WERI-Rb-1 (cell line): ENCODE measurements at places on chromosomes 11 and 22.

DNA sequence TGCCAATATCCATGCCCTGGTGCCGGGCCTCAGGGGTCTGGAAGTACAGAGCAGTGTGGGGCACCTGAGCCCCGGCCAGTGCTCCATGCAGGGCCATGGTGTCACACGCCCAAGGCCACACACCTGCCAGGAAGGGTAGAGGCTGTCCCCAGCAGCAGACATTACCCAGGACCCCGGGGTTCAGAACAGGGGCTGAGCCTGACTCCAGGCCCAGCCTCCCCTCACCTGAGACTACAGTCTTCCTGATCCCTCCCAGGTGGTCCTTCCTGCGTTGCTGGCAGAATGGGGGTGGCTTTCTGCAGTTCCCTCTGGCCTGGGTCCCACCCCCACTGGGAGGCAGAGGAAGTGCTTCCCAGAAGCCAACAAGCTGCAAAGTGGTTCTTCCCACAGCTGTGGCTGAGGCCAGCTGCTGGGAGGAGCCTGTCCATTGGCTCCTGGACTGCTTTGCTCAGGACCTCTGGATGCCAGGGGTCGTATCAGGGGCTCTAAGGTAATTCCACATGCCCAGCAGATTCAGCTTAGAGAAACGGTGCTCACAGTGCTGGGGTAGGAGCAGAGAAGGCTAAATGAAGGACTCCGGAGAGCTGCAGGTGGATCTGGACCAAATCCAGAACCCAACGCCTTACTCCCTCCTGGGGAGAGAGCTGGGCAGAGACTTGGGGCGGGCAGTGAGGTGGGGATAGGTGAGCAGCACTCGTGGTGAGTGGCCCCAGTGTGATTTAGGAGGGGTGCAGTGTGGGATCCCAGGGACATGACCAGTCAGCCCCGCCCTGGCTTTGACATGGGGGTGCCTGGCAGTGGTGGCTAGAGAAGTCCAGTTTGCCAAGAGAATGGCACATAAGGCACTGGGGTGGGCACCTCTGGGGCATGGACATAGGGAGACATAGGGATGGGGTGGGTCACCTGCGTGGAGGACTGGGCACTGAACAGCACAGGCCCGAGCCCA is 12.6 kb downstream of the TCIRG1 start:
- no peak for DNase-seq

GRCh38 chr11:61362542-61362875 is 335 bp downstream of the TMEM138 start:
- peak; percentile 25 for DNase-seq

GRCh38 chr22:26463101-26463661 is 20.4 kb downstream of the HPS4 start:
- DNase-seq, result no peak

DNA sequence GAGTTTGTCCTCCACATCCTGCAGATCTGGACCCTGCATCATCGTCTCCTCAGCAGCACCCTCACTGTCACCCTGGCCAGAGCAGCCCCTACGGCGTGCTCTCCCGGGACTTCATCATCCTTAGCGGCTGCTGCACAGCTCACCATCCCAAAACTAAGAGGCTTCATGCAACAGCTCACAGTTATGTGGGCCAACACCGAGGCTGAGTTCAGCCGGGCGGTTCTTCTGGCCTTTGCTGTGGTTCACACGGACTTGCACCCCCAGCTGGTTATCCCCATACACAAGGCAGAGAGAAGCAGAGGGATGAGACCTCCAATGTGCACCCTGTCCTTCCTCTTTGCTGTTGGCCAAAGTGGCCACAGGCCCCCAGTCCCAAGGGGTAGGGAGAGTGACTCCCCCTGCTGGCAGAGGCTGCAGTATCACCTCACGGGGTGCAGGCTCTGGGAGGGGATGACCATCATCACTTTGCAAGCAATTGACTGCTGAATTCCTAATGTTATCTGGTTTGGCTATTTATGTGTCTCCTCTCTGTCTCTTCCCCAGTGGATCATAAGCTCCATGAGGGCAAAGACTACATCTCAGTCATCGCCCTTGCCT is 276.8 kb downstream of the BRD1 start:
- DNase-seq, result no peak

GRCh38 chr11:61198948-61199523 is 4.3 kb upstream of the PGA3 start:
- DNase-seq, result no peak

- DNase-seq, result no peak
Observed at GRCh38 chr11:121515335-121515671, 62.5 kb upstream of the SORL1-AS1 start.

DNA sequence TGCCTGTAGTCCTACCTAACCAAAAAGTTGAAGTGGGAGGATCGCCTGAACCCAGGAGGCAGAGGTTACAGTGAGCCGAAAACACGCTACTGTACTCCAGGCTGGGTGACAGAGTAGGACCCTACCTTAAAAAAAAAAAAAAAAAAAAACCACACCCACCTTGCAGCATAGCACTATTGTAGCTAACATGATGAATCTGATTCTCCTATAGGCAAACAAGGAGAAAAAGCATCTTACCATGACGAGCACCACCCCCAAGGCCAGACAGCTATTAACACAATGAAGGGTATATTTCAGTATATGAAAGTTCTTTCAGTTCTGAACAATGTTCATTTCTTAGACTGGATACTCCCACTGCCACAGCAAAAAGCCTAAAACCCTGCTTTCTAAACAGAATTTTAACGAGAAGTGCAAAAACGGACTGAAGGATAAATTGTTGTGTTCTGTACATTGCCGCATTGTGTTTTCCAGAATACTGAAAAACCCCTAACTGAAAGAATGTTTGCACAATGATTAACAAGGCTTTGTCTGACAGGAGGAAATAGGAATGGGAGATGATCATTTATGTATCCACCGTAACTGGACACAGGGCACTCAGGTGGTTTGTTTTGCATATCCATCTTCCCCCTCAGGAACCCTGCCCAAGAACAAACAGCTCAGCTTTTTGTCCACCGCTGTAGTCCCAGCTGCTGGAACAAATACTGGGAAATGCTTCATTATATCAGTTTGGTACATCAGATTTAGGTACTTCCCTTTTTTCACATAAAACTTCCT is 8.9 kb downstream of the PISD start:
- no peak for DNase-seq

DNA sequence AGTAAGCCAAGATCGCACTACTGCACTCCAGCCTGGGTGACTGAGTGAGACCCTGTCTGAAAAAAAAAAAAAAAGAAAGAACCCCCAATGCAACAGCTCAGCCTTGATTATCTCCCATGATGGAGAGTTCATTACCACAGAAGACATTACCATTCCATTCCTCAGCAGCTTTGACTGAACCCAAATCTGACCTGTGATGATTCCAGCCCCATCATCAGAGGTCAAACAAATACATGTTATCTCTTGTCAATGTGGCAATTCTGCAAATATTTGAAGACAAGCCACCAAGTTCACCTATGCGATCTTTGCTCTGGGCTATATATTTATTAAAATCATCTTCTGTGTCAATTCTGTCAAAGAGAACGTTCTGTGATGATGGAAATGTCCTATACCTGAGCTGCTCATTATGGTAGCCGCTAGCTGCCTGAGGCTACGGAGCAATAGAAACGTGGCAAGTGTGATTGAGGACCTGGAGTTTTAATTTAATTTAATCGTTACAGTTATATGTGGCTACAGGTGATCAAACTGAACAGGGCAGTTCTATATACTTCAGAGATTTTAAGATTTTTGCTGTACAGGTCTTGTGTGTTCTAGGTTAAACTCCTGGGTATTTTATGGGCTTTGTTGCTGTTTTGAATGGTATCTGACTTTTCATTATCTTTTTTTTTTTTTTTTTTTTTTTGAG is 7.9 kb downstream of the SEC14L4 start:
- DNase-seq, result no peak

GRCh38 chr11:119847853-119848252 is 118.9 kb upstream of the NECTIN1 start:
- DNase-seq, result no peak

GRCh38 chr11:65290448-65291165 is 24.1 kb upstream of the CDC42EP2 start:
- no peak for DNase-seq

GRCh38 chr22:23223569-23224317 is 43.4 kb downstream of the BCR start:
- DNase-seq, result no peak

GRCh38 chr11:134157451-134157850 is 66.3 kb downstream of the NCAPD3 start:
- no peak for DNase-seq

DNA sequence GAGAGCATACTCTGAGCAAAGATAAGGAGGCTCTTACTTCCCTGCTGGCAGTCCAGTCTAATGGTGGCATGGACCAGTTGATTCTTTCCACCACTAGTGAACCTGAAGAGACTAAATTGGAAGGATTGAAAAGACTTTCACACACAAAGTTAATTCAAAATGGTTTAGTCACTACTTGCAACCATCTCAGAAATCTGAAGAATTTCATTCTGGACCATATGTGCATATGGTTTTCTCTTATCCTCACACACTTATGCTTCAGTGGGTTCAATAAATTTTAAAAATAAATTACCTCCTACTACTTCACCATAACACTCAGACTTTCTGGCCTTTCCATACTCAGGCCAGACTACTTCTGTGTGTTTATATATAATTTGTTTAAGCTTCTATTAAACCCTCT is 44.7 kb downstream of the CADM1 start:
- DNase-seq, result no peak

DNA sequence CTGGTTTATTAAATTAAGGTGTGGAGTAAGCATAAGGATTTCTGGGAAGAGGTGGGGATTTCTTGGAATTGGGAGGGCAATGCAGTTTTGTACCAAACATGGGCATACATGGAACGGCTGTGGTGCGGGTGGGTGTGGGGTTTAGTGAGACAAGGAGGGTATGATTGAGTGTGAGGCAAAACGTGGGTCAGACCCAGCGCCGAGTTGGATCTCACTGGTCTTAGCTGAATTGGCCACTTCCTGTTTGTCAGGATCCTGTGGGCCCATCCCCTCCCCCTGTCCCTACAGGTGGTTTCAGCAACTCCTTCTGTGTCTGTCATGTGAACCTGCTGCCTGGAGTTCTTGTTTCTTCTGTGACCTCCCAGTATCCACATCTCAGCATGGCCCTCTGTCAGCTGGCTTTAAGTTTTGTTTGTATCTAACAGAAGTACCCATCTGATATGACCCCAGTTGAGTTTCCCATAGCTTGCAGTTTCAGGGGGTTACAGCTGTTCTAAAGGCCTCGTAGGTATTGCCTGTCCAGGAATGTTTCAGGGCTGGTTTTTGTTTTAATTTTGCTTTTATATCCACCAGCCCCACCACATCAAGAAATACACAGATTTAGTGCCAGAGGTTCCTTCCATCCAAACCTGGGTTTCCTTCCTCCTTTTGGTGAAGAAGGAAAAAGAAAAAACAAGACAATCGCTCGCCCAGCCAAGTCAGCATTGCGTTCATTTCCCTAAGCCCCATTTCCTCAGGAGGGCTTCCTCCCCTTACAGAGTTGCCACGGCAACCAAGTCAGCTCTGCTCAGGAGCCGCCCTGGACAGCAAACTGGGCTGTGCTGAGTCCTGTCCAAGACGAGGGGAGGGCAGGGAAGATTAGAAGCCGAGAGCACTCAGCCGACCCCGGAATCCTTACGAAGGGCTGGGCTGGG is 6.0 kb downstream of the APOL1 start:
- DNase-seq, result peak; percentile 74
